ENCODE measurements at places on chromosomes 5 and 9.

DNA sequence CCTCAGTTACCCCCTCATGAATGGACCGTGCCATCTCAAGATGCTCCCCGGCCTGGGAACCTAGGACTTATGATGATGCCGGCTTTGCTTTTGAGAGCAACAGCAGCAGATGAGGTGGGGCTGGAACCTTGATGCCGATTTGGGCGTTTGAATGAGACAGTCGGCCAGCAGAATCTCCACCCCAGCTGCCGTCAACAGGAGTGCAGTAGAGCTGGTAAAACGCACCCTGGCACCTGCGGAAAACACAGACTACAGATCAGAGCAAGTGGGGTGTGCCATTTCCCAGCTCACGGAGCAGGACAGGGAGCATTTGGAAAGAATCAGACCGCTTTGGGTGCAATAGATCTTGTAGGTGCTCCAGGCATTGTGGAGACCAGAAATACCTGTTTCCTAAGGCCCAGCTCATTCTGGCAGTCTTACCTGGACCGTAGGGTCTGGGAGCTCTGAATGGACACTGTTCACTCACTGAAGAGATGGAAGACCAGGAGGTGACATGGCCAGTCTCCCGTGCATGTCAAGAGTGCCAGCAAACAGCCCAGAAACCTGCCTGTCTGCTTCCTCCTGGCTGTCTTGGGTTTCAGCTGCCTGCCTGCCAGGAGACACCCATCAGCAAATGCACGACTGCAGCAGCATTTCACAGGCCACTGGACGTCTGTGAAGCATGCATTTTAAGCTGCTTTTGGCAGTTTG, 317.7 kb upstream of the IRX4 start:
- DNase-seq = no peak

GRCh38 chr5:123297866-123298265, 125.3 kb downstream of the CEP120 start:
- DNase-seq = no peak

GRCh38 chr9:104960662-104961061, 32.7 kb upstream of the ABCA1 start:
- no peak for DNase-seq

- no peak for DNase-seq
Measured at GRCh38 chr5:76022611-76023010, 60.6 kb upstream of the SV2C start.

DNA sequence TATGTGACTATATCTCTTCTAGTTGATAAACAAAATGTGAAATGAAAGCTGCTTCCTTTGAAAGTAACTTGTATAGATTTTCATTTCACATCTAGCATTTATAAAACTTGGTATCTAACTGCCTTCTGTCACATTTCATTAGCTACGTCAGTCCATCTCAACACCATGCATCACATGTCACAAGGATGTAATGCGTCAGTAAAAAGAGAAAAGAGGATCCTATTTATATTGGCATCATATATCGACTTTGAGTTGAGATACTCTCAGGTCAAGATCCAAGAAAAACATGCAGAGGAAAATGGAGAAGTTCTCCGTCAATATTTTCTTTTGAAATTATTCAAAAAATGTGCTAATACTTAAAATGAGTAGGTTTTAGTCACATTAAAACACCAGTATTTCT, 1211.2 kb downstream of the EFNA5 start:
- DNase-seq = no peak
